Fibroblast of skin of right biceps (primary cell): ENCODE measurements at places on chromosomes 6 and 20.

DNA sequence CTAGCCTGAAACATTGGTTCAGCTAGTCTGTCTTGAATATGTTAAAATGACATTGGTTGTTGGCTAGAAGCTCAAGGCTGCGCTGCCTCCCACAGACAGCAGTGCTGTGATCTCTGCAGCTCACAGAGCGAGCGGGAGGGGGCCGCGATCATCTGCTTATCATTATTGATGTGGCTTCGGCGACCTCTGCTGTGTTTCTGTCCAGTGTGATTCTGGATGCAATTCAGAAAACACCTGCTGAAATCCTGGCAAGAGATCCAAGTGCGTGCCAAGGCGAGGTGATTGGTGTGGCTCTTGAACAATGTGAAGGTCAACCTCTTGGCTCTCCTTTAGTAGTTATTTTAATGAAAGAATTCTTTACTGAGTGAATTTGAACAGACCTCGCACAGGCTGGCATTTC is 142.3 kb upstream of the SASH1 start:
- no peak for DNase-seq

- DNase-seq, result peak; percentile 90
Measured at GRCh38 chr6:105902401-105903031, 183.6 kb upstream of the PRDM1 start.

GRCh38 chr6:136251394-136251793 is 1.3 kb upstream of the MTFR2 start:
- DNase-seq, result no peak

DNA sequence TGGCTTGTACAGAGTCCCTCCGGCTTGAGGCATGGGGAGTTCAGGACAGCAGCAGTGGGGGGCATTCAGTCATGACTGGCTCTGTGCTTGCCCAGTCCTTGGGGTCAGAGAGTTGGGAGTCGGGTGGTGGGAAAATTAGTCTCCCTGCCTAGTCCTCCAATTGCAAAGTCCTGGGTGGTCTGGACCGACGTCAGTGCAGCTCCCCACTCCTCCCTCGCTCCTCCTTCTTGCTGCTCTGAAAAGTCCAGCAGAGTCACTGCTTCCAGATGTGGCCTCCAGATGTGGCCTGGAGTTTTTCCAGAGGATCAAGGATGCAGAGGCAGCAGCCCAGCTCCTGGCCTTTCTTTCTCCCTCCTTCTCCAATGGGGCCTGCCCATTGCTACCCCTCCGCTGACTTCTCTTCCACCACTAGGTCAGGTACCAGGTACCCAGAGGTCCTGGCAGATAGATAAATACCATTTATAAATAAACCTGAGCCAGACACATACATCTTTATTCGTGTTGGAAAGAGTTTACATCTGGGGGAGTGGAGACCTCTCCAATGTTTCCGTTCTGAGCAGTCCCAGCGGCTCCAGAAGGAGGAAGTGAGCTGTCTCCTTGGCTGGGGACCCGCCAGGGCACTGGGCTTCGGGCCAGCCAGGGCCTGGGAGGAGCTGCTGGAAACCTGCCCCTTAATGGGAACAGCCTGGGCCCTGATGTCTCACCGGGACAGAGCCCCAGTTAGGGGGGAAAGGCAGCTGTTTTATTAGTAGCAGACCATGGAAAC is 49.0 kb upstream of the RNF24 start:
- peak; percentile 97 for DNase-seq

DNA sequence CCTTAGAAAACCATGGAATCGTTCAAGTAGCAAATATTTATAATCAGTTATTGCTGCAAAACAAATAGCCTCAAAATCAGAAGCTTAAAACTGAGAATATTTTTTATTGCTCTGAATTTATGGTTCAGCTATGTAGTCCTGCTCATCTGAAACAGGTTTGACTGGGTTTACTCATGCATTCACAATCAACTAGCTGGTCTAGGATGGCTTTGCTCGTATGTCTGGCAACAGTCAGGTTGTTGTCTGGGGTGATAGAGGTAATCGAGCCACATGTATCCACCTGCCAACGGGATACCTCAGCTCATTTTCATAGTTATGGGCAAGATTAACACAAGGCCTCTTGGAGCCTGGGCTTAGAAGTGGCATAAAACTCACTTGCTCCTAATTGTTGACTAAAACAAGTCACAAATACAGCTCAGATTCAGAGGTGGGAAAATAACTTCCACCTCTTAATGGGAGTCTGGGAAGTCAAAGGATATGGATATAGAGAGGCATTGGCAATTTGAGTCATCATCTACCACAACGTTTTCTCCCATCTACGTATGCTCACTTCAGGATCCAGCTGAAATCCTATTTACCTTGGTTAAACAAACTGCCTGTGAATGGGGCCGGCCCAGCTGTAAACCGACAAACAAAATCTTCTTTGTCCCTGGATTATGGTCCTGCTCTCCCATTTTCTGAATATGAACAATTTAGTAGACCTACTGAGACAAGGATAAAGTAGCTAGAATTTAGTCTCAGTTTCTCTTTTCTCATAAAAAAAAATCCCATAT is 54.5 kb upstream of the TENT5A start:
- DNase-seq, result no peak

- DNase-seq, result peak; percentile 40
Measured at GRCh38 chr6:41940759-41941279, 789 bp downstream of the CCND3 start.

GRCh38 chr6:6008089-6008647 is 1.4 kb upstream of the NRN1 start:
- no peak for DNase-seq

DNA sequence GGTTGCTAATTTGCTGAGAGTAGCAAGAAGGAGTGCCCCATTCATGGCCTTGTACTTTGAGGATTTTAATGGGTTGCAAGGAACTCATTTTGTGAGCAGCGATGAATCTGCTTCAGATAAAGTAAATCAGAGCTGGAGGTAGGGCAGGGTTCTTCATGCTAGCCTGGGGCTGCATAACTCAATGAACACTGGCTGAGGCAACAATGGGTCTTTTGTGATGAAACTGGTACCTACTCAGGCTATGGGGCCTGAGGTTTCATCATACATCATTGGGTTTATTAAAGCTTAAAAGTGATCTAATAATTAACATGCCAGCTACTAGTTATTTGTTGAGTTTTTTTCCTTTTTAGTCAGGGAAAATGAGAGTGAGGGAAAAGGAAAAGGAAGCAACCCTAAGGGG is 106.9 kb downstream of the FAM50B start:
- no peak for DNase-seq

- DNase-seq, result no peak
Measured at GRCh38 chr6:89379281-89379680, 26.8 kb upstream of the UBE2J1 start.

DNA sequence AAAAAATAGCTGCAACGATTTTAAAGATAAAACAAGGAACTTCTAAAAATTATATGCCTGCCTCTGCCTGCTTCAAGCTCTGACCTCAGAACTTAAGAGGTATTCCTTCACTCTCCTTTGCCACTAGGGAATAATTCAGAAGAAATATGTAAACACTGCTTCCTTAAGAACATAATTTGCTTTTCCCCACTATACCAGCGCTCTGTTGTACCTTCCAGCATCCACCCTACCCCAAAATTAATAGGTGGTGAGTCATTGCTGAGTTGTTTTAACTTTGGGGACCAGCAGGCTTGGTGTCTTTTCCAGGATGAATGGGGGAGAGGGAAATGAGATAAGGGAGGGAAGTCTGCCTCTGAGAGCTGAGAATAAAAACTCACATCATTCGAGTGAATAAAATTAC is 107.7 kb upstream of the ATXN1 start:
- peak; percentile 61 for DNase-seq

DNA sequence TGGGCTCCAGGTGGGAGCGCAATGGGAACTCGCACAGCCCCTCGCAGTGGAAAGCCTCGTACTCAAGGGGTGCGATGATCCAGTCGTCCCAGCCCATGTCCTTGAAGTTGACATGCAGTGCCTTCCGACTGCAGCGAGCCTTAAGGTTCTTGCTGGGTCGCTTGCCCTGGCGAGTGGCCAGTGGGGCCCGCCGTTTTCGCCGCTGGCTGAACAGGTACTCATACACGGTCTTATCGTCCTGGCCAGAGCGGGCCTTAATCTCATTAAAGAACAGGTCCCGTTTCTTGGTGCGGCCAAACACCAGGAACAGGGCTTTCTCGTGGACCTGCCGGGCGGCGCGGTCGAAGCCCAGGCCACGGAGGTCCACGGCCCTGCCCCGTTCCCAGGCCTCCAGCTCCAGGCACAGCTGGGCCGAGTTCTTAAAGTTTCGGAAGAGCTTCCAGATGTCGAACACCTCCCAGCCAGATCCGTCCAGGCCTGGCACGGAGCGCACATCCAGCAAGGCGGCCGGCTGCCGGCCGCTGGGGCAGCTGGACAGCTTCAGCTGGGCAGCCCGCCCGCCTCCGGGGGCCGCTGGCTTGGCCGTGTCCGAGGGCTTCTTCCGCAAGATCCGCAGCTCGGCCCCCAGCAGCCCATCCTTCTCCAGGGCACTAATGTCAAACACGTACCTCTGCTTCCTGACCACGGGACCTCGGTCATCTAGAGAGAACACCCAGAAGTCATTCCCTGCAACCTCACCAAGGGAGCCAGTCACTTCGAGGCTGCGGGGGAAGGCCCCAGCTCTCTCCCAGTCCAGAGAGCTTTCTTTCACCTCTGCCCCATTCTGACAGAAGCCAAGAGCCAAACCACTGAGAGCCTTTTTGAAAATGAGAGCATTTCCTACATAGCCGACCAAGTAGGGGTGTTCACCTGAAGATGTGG is 3.7 kb downstream of the GDF5 start:
- DNase-seq, result no peak
